ENCODE measurements at places on chromosomes 2 and 18. TPM values are rescaled to one million over a fixed set of nuclear protein-coding genes. Genes with fewer than 3 reads are reported as not detected.

GRCh38 chr18:49726675-49726963 is 86.7 kb downstream of the ACAA2 start:
- no peak for DNase-seq

GRCh38 chr2:154570501-154570900 is 128.0 kb upstream of the KCNJ3 start:
- no peak for DNase-seq

DNA sequence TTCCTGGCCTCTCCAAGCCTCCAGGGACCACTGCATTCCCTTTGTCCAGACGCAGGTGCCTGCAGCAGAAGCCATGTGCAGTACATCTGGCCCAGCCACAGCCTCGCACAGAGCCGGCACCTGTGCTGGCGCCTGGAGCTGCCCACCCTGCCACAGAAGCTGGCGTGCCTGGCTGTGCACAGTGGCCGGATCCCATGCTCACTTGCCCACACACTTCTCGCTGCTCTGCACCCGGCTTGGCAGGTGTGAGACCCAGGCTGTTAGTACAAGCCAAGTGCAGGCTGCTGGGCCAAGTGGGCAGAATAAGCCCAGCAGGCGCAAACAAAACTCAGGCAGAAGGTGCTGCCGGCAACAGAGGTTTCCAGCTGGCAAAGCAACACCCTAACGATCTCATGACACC is 124.5 kb upstream of the CCDC150 start:
- no peak for DNase-seq

DNA sequence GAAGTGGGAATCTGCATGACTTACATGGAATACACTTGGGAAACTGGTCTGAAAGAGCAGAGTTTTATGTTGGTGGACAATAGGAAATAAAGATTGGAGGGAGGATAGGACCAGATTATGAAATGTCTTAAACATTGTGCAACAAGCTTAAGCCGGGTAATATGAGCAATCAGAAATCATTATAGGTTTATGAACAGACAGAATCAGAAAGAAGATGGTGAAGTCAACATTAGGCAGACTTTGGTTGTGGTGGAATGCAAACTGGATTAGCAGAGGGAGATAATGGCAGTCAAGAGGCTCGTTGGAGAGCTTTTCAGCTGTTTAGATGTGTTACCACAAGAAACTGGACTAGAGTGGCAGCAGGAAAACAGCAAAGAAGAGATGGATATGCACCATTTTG is 43.5 kb downstream of the CRIM1 start:
- DNase-seq: no peak

DNA sequence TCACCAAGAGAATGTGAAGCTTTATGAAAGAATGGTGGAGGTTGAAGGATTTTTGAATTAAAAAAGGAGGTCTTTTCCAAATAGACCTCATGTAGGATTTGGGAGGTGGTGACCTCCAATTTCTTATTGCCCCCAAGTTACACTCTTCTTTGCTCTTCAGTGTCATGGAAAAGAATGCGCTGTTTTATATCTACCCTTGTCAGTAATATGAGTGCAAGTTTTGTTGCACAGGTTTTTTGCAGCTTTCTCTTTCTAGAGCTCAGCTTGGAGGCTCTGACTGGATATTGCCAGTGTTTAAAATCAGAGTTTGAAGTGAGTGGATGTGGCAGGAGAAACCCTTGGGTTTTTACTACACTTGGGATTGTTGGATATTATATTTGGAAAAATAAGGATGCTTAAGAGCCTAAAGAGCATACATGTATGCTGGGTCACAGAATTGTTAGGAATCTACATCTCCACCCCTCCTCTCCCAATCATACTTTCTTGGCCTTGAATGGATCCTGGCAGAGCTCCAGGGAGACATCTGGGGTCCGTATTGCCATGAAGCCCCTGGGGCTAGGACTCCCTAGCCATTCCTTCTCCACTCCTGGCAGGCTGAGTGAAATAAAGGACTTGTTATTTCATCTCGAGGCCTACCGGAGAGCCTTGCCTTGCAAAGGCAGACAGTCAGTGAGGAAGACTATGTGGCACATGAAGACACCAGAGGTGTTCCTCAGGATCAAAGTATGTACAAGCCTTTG is 43.8 kb downstream of the APOB start:
- DNase-seq: no peak

DNA sequence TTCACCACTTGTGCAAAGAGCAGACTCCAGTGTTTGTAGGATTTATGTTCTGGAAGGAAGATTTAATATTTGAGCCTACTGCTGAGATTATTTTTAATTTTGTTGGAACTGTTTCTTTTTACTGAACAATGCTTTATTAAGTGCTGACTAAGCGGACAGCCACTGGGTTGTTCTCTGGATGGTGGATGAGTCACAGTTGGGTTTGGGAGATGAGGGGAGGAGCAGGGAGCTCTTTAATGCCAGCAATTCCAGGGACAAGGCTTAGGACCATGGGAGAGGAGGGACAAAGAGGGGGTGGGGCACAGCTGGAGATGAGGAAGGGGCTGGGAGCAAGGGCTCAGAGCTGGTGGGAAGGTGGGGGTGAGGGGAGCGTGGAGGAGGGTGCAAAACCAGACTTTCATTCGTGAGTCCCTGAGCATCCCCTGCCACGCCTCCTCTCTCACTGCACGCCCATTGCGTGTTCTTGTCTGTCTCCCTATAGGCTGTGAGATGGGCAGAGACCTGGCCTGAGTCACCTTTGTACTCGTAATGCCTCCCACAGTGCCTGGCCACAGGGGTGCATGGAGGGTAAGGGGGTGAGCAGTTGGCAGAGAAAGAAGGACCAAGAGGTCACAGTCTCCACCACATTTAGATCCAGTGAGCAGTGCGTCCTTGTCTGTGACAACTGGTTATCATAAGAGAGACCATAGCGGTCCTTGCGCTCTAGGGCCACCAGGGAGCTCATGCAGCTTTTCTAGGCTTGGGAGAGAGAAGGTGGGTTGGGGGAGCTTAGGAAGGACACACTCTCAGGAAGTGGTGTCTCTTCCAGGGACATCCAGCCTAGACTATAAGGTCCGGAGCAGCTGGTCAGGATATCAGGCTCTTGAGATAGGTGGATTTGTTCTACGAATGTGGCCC is 18.4 kb downstream of the SLC4A3 start:
- no peak for DNase-seq

- DNase-seq: no peak
Measured at GRCh38 chr2:105194022-105194675, 47.4 kb upstream of the GPR45 start.

GRCh38 chr2:230900336-230900995 is 24.6 kb downstream of the GPR55 start:
- DNase-seq: no peak

DNA sequence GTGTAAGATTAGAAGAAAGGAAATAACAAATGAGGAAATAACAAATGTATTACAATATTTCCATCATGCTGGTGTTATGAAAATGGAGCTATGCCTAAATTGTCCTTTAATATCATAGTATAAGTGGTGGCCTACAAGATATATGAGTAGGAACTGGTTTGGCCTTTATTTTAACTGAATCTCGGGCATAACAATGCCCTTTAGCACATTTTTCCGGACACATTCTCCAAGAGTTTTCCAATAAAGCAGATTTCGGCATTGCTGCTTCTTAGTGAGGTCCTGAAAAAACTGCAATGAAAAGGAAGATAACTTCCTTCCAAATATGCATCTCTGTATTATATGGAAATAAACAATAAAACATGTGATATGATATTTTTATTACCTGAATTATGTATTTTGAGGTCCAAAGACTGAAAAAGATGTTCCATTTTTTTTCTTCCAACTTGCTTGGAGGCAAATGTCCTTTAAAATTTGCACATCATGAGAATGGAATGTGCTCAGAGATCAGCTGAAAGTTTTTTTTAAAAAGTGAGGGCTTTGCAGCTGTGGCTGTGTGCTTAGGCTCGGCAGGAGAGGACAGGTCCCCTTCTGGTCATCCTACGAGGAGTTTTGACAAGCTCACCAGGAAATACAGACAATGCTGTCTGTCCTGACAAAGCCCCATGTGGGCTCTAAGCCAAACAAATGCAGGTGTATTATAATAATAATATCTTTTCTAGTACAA is 132.3 kb upstream of the RND3 start:
- no peak for DNase-seq

DNA sequence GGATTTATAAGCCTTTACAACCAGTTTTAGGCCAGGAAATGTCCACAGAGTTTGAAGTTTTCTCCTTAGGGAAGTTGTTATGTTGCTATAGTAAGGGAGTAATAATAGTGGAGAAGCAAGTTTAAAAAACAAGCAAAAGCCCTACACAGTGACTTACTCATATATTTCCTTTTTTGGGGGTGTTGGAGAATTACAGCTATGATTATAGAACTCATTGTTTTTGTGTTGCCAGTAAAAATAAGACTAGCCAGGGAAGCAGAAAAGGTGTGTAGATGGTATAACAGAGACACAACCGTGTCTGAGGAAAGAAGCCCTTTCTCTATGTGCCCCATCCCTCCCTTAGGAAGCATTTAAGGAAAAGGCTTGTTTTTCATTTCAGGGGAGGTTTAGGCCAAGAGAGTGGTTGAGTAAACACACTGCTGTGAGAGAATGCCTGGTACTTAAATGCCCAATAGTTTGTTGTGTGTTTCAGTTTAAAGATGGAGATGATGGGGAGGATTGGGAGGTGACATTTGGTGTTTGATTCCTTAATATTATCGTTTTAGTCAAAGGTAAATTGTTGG is 2.3 kb downstream of the VAPA start:
- no peak for DNase-seq

DNA sequence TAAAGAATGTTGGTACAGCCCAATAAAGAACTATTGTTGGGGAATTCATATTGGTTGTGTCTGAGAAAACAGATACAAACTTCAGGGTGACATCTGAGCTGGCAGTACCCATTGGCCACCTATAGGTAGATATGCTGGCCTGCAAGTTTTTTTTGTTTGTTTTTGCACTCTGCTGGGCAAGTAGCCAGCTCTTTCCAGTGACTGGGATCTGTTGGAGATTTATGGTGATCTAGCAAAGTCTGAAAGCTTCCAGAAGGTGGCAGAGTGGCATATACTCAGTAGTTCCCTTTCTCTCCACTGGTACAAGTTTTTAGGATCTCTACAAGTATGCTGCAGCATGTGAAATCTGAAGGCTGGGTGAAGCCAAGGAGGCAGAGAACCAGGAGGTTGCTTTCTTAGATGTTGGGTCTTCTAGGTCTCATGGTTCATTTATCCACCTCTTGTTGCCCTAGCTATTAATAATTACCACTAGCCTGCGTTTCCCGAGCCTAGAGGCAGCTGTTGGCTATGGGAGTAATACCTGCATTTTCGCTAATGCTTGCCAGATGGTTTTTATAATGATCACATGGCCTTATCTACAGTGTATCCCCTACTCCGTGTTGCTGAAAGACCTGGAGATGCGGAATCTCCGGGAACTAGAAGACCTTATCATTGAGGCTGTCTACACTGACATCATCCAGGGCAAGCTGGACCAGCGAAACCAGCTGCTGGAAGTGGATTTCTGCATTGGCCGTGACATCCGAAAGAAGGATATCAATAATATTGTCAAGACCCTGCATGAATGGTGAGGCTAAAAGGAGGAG is 9.5 kb downstream of the COPS7B start:
- DNase-seq: no peak

DNA sequence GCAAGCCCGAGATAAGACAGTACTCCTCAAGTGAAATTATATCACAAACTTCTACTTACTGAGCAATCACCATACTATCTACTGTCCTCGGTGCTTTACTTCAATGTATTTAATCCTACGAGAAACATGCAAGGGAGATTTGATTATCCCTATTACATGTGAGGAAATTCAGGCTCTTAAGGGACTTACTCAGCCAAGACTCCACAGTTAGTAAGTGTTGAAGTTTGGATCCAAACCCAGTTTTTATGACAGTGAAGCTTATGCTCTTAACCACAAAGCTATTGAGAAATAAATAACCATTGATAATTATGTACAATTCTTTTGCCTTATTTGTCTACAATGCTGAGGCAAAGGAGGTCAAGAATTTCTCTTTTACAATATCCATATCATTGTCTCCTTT is 672.9 kb upstream of the ACVR2A start:
- no peak for DNase-seq

- no peak for DNase-seq
Measured at GRCh38 chr2:54499661-54500060, 43.5 kb downstream of the SPTBN1 start.

DNA sequence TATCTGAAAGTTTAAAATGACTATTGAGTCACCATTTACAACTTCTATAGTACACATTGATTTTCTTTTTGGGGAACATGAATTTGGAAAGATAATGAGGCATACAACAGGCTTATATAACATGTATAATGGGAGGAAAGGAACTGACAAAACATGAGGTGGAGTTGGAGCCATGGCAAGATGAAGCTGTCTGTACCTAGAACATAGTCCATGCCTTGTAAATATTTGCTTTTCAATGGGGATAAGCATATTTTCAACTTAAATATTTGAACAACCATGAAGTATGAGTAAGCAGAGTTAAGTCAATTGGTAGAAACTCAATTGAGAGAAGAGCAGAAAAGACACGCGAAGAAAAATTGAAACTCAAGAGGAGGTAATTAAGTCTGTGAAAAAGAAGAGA is 37.1 kb upstream of the GALNT13 start:
- no peak for DNase-seq

DNA sequence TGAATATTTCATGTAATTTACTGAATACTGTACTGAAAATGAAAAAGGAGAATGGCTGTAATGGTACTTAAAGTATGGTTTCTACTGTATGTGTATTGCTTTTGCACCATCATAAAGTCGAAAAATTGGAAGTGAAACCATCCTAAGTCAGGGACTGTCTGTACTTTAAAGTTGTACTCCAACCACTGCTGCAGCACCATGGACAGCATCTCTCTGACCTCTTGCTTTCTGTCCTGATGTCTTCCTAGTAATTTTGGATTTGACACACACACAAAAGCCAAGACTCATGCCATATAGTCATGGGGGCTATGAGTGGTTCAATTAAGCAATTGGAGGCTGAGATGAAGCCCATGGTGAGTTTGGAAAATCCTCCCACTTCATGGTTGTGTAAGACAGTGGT is 256.3 kb upstream of the PKDCC start:
- DNase-seq: no peak

DNA sequence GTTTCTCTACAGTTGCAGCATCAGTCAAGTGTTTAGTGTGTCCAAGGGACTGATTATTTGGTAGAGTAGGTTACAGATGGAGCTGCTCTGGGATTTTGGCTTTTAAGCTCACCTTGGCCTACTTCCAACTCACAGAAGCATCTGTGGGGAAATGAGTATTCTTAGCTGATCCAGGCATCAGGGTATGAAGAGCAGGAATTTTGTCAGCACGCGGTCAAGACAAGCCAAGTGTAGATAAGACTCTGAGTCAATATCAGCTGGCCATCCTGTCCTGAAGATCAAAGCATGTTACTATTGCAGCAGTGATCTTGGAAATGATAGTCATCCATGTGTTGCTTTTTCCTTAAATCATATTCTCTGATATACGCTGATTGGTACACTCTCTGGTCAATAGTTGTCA is 24.4 kb downstream of the SERPINB4 start:
- DNase-seq: no peak

Gene GPAT2
- total RNA-seq: 3.3 TPM

Gene C1QL2
- total RNA-seq: not detected

Gene ST6GAL2
- total RNA-seq: not detected

Gene NR4A2
- 2.1 TPM for total RNA-seq

Gene GPR45
- not detected for total RNA-seq

Measured in CD4-positive, alpha-beta memory T cell (primary cell).